ENCODE measurements at places on chromosomes 5 and 9.

DNA sequence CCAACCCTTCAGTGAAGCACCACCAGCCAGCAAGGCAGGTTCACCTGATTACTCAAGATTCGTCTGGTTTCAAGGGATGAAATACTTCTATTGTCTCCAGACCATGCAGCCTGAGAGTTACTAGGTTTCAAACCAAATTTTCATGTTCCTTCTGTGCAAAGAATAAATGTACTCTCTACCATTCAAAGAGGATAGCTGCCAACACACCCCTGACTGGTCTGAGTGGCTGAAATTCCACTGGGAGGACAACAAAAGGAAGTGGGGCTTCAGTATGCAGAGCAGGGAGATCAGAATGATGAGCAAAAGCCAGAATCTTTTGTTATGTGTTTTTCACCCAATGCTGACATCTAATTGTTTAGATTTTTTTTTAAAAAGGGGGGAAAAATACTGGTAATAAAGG, 356.3 kb downstream of the BNC2 start:
- DNase-seq, result no peak

GRCh38 chr5:171314728-171315385, 5.8 kb downstream of the TLX3 start:
- no peak for DNase-seq

- DNase-seq, result peak; percentile 32
Measured at GRCh38 chr5:167642779-167643517, 648.5 kb upstream of the WWC1 start.

DNA sequence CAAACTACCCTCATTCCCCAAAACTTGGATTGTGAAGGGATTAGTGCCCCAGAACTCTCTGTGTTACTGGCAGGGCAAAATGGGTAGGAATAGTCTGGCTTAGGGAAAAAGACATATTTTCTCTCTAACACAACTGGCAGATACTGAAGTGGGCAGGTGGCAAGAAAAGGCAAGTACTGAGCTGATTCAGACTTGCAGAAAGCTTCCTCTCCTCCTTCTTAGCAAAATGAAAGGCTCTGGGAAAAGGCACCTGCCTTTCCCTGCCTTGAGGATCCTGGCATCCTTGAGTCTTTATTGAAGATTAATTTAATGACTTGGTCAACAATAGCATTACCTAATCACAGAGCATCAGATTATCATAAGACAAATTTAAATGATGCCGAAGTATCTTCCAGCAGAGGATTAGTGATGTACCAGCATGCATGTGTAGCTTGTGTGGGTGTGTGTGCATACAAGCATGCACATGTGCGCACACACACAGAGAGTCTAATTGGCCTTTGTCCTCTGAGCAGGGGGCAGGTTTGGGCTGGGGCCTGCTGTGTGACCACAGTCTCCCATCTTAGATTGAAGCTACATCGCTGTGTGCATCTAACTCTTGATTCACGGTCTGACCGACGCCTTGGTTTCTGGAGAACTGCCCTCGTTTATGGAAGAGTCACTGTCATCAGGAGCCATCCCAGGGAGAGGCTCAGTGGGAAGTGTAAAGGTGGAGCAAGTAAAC, 294.8 kb downstream of the AOPEP start:
- DNase-seq, result no peak

- DNase-seq, result no peak
Measured at GRCh38 chr9:9612270-9612669, 1000.5 kb downstream of the PTPRD start.

GRCh38 chr5:6473284-6473683, 24.6 kb downstream of the UBE2QL1 start:
- DNase-seq, result no peak

GRCh38 chr5:111694133-111694532, 62.9 kb downstream of the NREP start:
- DNase-seq, result peak; percentile 94

DNA sequence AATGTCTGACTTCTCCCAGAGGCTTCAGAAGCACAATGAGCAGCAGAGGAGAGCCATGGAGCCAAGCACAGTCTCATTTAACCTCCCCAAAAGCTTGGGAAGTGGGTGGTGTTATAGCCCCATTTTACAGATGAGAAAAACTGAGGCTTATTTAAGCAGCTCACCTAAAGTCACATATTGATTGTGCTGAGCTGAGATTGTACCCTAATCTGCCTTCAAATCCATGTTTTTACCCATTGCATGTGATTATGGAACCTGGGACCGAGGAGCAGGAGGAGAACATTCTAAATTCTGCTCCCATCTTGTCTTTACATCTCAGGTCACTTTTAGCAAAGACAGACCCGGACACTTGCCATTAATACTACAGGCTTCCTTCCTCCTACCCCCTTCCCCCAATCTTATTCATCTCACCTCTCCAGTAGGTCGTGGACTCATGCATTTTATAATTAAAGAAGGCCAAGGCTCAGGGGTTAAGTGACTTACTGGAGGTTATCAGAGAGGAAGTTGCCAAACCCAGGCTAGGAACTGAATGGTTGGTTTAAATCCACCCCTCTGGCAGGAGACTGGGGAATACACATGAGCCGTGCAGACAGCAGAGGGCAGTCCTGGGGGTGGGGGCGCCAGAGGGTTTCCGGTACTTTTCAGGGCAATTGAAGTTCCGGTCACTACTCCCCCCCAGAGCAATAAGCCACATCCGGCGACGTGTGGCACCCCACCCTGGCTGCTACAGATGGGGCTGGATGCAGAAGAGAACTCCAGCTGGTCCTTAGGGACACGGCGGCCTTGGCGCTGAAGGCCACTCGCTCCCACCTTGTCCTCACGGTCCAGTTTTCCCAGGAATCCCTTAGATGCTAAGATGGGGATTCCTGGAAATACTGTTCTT, 51.0 kb upstream of the IL17B start:
- DNase-seq, result no peak

DNA sequence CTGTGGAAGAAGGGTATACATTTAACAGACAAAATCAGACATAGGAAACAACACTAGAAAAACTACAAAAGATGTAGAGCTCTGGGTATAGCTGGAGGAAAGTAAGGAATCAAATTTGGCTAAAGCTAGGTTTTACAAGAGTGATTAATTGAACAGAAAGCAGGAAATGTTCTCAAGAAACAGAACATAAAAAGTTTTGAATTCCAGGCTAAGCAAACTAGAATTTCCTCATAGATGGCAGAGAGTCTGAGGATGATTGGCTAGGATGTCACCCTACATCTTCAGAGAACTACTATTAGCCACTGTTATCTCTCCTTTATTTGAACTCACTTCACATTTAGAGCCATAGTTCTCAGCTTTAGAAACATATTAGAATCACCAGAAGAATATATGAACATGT, 502.1 kb upstream of the PAPPA start:
- DNase-seq, result no peak

DNA sequence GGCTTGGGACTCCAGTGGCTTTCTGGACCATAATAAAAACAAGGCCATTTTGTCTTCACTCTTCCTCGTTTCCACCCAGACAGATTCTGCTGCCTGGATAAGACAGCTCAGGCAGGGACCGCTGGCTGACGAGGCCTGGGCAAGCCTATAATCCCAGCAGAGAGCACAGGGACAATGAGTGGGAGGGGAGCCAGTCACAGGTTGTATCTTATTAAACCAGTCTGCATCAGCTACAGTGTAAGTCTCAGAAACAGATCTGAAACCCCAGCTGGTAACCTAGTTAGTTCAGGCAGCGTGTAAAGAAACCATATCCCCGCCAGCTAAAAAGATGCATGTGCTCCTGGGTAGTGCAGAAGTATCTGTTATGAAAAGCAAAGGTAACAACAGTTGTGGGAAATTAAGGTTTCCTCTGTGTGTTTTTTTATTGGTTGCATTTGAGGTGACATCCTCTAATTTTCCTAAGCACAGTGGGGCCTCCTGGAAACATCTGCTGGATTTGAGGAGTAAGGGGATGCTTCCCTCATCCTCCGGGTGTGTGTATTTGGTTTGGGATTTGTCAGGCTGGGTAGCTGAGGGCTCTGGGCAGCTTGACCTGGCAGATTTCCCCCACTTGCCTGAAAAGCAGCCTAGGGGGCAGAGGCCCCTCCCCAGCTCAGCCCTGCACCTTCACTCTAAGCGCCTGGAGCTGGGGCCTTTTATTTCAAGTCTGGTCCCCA, 15.2 kb upstream of the TAL2 start:
- no peak for DNase-seq

- no peak for DNase-seq
Measured at GRCh38 chr9:126700296-126700695, 86.6 kb downstream of the LMX1B start.

DNA sequence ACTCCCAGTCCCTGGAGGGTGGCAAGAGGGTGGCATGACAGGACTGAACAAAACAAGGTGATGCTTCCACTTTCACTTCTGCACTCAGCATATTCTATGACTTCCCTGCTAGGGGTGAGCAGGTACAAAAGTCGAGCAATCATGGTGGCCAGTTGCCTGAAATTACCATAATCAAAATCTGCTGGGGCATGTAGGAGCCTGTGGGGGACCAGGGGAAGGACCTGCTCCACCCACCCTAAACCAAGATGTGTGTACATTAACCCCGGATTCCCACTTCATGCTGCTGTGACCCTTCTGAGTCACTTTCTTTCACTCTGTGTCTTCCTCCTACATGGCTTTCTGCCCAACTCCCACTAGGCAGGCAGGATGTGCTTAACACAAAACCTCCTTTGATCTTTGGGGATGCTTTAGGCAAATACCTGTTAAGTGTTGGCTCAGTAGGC, 73.3 kb upstream of the PHF24 start:
- no peak for DNase-seq

GRCh38 chr9:129849901-129850300, 14.6 kb downstream of the USP20 start:
- no peak for DNase-seq

GRCh38 chr9:133581513-133582343, 27.5 kb downstream of the FAM163B start:
- no peak for DNase-seq

DNA sequence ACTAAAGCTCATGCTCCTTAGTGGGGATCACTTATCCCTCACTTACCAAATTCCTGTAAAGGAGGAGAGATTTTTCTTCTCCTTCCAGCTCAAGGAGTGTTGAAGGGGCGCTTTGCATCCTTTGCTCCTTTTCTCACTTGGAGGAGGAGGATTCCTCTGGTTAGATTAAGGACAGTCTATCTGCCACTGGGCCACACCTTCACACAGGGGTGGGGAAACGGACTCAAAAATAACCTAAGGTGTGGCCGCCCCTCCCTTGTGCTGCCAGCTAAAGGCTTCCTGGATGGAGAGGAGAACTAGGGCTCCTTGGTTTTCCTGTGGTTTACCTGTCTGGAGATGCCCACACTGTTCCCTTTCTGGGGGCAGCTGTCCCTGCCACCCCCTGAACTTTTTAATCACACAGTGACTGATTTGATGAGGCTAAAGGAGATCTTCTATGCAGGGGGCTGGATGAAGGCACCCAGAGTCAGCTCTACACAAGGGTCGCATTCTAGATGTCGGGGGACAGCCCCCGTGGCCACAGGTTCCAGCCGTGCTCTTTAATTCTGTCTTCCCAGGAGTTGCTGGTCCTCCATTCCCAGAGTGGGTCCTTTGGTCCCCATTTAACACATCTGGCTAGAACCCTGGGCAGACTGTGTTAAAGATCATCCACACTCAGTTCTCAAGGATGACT, 14.4 kb downstream of the GLRX start:
- no peak for DNase-seq

GRCh38 chr5:156513123-156513815, 186.3 kb downstream of the SGCD start:
- no peak for DNase-seq

GRCh38 chr5:21709770-21710169, 1143.4 kb downstream of the CDH12 start:
- no peak for DNase-seq

DNA sequence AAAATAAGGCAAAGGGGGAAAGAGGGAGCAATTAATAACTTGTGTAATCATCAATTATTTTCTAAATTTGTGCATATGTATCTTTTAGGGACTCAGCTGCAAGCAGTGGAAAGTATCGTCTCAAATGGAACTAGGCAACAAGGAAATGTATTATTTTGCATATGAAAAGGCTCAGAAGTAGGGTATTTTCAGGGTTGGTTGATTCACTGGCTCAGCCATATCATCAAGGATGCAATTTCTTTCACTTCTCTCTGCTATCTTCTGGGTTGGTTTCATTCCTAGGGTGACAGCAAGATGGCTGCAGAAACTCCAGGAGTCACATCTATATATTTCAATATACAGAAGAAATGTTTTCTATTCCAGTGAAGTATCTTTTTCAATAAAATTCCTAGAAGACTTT, 509.8 kb downstream of the DMAC1 start:
- no peak for DNase-seq

Measured in fibroblast of gingiva (primary cell).